ENCODE measurements at places on chromosomes 6 and 20.
A peak's percentile ranks its signal among the peaks of the same experiment; 100 is the strongest.

- no peak for DNase-seq
Measured at GRCh38 chr20:23224806-23225205, 125.8 kb upstream of the NXT1 start.

DNA sequence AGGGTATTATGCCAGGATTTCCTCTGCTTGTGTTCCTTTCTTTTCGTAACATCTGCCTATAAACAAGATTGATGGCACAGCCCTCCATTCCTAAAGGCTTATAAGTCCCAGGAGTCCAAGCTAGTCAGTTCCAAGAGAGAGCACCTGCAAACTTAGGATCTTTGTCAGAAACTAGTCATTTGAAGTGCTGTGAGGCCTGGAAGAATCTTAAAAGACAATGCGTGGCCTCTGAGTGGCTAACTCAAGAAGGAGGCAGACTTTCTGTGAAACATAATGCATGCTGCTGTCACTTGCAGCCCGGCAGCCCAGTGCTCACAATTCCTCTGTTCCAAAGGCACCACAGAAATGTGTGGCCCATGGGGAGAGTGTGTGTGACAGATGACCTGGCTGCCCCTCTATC, 135.0 kb upstream of the SUPT3H start:
- DNase-seq = no peak

DNA sequence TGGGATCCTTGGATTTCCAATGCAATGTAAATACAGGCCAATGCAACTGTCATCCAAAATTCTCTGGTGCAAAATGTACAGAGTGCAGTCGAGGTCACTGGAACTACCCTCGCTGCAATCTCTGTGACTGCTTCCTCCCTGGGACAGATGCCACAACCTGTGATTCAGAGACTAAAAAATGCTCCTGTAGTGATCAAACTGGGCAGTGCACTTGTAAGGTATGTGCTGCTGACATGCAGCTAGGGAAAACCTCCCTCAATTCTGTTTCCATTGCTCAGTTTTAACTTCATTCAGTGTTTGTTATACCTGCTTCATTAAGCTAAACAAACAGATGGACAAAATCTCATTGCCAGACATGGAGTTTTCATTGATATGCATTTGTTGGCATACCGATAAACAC, 397.1 kb downstream of the ARHGAP18 start:
- no peak for DNase-seq

- DNase-seq = no peak
Measured at GRCh38 chr20:10067321-10067720, 32.5 kb downstream of the ANKEF1 start.

- DNase-seq = peak; percentile 32
Measured at GRCh38 chr6:82365016-82365795, 1.6 kb downstream of the TPBG start.

DNA sequence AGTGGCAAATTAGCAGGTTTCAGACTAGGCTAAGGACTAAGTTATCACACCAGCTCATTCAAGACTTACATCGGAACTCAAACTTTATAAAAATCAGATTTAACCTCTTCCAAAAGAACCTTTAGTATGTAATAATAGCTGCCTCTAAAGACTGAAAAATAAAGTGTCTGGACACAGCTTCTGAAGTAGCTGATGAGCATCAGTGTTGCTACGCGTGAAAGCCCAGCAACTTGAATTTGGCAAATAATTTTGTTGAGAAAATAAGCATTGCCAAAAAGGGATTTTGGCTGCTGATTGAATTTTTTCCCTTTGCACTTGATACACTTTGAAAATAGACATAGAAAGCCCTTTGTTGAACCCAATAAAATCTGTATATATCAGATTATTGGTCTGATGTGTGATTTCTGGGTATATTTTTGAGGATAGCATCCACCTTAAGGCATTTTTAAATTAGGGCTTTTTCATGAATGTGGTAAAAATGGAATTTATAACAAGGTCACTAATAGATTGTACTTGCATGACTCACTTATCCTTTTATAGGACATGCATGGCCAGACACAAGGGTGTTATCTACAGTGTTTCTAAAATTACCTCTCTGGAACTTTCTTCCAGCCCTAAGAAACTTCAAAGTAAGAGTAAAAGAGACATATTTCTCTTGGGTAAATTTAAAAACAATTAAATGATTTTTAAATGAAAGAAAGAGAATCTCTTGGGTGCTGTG, 350.4 kb downstream of the TENT5A start:
- DNase-seq = no peak

- DNase-seq = no peak
Measured at GRCh38 chr20:53044296-53044695, 72.1 kb downstream of the TSHZ2 start.

DNA sequence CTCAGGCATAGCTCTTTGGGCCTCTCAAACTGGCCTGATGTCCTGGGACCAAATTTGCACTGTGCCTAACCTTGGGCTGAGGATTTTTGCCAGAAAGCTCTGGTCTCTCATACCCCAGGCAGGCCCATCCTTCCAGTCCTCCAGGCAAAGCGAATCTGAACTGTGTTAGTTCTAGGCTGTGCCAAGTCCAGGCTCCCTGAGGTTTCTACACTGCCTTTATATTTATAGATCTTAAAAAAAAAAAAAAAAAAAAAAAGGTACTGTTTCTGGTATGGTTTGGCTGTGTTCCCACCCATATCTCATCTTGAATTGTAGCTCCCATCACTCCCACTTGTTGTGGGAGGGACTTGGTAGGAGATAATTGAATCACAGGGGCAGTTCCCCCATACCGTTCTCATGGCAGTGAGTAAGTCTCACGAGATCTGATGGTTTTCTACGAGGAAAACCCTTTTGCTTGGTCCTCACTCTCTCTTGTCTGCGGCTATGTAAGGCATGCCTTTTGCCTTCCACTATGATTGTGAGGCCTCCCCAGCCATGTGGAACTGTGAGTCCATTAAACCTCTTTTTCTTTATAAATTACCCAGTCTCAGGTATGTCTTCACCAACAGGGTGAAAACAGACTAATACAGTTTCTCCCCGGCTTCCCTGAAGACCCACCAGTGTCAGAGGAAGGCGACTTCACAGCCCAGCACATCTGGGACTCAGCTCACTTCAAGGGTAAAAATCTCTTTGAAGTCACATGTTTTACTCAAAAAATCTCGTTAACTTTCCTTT, 39.0 kb upstream of the TBXT start:
- no peak for DNase-seq

DNA sequence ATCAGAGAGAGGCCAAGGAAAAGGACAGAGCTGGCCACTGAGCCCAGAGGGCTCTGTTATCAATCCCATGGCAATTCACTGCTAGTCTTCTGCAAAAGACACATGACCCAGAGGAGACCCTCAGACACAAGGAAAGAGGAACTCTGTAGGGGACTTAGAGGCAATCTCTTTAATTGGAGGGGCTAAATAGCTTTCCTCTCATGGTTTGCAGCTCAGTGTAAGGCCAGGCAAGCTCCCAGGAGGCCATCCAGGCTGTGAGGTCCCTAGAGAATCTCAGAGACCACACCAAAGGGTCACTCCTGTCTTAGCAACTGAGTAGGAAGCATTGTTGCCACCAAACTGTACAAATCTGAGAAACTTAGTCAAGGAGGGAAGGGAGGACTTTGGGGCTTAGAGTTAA, 10.0 kb upstream of the HLA-DOA start:
- DNase-seq = no peak

DNA sequence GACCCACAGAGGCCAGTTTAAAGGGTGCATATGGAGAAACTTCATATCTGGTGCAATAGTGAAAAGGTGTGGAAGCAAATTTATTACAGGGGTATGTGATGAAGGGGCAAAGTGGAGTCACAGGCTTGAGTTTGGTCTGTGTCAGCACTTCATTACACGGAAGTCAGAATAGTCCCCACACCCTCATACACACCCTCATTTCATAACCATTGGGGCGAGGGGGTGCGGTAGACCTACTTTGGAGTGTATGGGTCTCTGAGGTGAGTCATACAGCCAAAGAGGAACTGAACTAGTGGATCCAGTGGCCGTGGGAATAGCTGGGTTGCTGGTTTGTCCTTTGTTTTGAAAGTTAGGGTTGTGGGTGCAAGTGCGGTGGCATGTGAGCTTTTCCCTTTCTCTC, 3.3 kb downstream of the TM9SF4 start:
- no peak for DNase-seq

- DNase-seq = no peak
Measured at GRCh38 chr6:117817499-117817898, 89.6 kb upstream of the SLC35F1 start.

DNA sequence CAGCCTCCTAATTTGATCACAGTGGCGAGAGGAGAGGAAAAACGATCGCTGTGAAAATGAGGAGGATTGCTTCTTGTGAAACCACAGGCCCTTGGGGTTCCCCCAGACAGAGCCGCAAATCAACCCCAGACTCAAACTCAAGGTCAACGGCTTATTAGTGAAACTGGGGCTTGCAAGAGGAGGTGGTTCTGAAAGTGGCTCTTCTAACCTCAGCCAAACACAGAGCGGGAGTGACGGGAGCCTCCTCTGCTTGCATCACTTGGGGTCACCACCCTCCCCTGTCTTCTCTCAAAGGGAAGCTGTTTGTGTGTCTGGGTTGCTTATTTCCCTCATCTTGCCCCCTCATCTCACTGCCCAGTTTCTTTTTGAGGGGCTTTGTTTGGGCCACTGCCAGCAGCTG, 28.7 kb downstream of the SAYSD1 start:
- DNase-seq = no peak

- DNase-seq = peak; percentile 20
Measured at GRCh38 chr6:41684311-41685180, 46.3 kb downstream of the MDFI start.

DNA sequence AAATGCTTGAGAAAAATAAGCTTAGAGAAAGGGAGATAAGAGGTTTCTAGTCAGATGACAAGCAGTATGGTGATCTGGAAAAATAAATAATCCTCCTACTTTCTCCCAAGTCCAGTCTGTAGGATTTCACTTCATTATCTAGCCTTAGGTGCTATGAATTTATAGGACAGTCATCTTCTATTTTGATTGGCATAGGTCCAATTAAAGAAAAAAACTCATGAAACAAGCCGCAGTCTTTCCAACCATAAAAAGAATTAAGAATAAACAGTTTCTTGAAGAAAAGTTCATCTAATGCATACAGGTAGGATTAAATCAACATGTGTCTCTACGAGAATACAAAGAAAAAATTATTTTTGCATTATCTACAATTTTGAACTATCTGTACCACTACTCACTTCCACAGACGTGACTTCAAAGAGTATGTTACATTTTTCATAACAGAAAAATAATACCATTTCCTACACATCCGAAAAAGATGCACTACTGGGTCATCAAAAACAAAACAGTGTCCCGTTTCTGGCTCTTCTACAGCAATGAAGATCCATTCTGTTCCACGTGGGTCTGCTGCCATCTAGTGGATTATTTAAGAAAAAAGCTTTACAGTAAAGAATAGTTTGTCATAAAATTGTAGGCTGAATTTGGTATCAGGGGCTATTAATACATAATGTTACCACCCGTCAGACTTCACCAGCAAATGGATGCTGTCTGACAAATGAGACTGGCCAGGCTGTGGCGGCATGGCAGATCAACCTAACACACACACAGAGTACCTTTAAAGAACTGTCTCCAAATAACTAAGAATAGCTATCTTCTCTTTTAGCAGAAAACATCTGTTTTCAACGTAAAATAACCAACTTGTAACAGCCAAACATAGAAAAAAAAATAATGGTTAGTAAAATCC, 28.9 kb downstream of the STX7 start:
- no peak for DNase-seq

- DNase-seq = no peak
Measured at GRCh38 chr6:142155895-142156757, 9.1 kb downstream of the VTA1 start.

GRCh38 chr20:45039475-45039820, 61.5 kb downstream of the KCNS1 start:
- no peak for DNase-seq

- DNase-seq = no peak
Measured at GRCh38 chr6:75081047-75081446, 124.8 kb downstream of the COL12A1 start.

- DNase-seq = no peak
Measured at GRCh38 chr6:98574984-98575383, 259.4 kb upstream of the POU3F2 start.

DNA sequence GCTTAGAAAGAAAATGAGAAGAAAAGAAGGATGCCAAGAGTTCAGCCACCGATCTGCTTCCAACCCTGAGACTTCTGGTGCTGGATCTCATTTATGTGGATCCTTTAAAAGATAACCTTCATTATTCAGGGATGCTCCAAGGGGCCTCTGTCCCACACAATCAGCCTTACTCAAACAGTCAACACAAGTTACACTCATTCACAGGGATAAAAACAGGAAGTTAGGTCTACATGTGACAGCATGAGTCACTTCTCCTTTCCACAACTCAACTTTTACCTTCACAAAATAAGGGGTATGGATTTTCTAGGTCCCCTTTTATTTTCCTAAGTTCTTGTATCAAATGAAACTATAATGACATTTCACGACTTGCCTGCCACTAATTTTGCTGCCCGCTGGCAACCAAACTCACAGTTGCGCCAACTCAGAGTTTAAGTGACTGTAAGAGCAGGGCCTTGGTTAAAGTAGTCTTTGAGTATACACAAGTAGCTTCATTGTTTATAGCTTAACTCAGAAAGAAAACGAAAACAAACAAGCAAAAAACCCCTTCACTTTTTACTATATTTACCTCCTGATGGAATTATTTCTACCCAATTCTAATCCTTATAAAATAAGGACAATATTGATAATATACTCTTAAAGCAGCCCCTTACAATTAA, 278.8 kb upstream of the RUNX2 start:
- no peak for DNase-seq

DNA sequence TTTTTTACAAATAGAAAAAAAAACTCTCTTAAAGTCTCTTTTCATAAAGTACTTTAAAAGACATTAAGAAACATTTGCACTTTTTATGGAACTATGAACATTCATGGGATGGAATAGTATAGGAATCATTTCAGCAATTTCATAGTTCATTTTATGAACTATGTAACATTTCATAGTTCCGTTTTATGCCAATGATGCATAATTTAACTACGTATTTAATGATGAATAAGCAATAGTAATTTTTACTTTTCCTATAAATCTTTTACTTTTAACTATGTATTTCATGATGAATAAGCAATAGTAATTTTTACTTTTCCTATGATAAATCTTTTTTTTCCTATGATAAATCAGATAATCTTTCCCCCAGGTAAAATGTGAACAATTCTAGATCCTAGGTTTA, 47.7 kb downstream of the FAM184A start:
- DNase-seq = no peak

GRCh38 chr6:112835078-112835477, 487.9 kb downstream of the RFPL4B start:
- DNase-seq = no peak

DNA sequence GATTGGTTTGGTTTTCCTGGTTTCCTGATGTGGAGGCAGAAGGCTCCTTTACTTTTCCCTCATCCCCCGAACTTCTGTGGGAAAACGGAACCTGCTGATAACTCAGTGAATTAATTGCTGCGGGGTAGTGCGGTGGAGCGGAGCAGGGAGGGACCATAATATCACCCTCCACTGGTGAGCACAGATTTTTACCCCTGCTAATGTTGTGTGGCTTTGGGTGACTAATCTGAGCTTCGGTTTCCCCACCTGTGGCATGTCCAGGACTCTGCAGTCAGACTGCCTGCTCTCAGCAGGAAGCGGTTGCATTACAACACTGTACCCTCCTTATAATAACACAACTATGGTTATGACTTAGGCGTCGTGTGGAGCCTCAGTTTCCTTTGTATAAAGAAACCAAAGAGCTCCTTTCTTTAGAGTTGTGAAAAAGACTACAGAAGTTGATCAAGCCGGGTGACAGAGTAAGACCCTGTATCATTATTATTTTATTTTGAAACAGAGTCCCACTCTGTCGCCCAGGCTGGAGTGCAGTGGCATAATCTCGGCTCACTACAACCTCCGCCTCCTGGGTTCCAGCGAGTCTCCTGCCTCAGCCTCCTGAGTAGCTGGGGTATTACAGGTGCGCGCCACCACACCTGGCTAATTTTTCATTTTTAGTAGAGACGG, 2.2 kb upstream of the ID1 start:
- DNase-seq = no peak

Measured in activated naive CD8-positive, alpha-beta T cell treated with anti-CD3 and anti-CD28 coated beads, Interleukin-2, amount 10 ng/mL, durations not matched to agents 7 days and 5 days (primary cell).